ENCODE measurements at places on chromosomes 1 and 21.

- peak; percentile 58 for DNase-seq
Measured at GRCh38 chr1:62530516-62531154, 66.7 kb upstream of the ANGPTL3 start.

- DNase-seq = no peak
Measured at GRCh38 chr1:9912264-9912936, 2.3 kb upstream of the CTNNBIP1 start.

DNA sequence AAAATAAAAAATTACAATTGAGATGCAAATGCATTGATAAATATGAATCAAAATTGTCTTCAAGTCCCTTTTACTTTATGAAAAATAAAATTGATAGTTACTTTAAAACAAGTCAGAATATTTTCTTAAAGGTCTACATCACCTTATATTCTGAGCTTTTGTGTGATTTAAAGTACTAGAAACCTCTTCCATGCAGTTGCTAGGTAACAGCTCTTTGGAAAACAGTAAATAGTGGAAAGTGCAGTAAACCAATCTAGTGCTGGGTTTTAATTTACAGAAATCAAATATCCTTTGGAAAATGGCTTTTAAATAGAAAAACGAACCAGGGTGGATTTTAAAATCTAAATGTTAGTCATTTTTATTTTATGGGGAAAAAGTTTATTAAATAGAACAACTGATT, 227.9 kb downstream of the KCNT2 start:
- no peak for DNase-seq

GRCh38 chr21:26539566-26539965, 33.5 kb downstream of the CYYR1 start:
- no peak for DNase-seq

DNA sequence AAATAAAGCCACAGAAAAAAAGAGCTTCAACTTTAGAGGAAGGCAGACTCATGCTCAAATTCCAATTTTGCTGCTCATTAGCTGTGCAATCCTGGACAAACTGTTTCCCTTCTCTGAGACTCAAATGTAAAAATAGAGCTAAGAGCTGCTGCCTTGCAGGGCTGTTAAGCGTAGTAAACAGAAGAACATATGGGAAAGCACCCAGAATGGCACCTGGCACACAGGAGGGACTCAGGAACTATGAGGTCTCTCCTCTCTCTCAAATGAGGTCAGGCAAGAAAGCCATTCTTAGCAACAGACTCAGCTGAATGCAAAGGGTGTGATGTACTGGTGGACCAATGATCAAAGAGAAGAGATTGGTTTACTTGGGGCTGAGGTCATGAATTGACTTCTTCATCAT, 61.3 kb downstream of the TRABD2B start:
- no peak for DNase-seq

DNA sequence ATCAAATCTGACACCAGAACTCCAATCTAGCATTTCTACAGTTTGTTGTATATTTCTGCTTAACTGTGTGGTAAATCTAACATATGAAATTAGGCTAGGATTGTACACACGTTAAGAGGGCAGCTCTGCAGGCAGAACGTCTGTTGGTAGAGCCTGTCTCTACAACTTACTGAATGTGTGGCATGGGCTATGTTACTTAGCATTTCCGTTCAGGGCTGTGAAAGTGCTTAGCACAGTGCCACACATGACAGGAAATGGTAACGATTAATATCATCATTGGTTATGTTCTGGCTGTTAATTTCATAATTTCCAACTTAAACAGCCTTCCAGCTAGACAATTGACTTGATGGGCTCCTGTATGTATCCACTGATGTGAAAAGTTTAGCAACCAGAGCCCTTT, 9.6 kb upstream of the C8B start:
- DNase-seq = no peak

- DNase-seq = no peak
Measured at GRCh38 chr1:230609208-230609607, 33.1 kb upstream of the COG2 start.

- DNase-seq = no peak
Measured at GRCh38 chr21:41833497-41834115, 45.5 kb downstream of the PRDM15 start.

DNA sequence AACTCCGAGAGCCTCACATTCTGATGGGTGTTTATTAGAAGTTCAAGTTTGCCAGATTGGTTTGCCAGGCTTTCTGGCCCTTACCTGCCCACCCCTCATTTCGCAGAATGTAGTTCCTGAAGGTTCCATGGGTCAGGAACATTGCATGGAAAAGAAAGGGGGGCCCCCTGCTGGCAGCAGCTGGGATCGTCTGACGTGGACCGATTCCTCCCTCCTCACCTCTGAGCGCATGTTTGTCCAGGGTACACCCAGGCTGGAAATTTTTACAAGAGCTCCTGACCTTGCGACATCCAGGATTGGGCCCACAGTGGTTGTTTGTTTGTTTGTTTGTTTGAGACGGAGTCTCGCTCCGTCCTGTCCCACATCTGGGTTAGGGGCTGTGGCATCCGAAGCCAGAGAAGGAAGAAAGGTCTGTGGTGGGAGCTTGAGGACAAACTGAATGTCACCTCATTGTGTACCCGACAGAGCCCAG, 126.0 kb upstream of the TMEM51 start:
- peak; percentile 57 for DNase-seq

- no peak for DNase-seq
Measured at GRCh38 chr1:204564835-204565234, 48.6 kb downstream of the MDM4 start.

GRCh38 chr21:42413500-42413899, 9.8 kb downstream of the UBASH3A start:
- DNase-seq = no peak

DNA sequence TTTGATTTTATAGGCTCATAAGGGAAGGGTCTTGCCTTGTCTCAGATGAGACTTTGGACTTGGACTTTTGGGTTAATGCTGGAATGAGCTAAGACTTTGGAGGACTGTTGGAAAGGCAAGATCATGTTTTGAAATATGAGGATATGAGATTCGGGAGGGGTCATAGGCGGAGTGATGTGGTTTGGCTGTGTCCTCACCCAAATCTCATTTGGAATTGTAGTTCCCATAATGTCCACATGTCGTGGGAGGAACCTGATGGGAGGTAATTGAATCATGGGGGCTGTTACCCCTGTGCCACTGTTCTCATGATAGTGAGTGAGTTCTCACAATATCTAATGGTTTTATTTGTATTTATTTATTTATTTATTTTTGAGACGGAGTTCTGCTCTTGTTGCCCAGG, 6.9 kb upstream of the CSDE1 start:
- DNase-seq = no peak

- no peak for DNase-seq
Measured at GRCh38 chr1:115330480-115331013, 7.5 kb downstream of the NGF start.

GRCh38 chr1:17434016-17434415, 5.5 kb downstream of the RCC2 start:
- DNase-seq = no peak

- no peak for DNase-seq
Measured at GRCh38 chr1:75132812-75133619, 1.2 kb upstream of the LHX8 start.

DNA sequence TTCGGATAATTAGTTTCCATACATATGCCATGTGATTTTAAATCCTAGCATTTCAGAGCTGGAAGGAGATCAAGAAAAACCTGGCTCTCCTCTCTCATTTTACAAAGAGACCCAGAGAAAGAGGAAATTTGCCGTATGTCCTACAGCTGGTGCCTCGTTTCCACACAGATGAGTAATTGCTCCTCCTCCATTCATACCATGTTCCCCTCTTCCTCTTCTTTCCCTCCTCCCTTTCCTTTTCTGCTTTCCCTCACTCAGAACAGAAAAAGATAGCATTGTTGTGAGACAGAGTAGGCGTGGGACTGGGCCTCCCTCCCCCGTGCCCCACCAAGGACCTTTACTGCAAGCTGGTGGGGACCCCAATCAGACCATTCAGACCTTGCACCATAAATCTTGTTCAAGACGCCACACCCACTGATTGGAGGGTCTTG, 13.7 kb upstream of the SLC44A3 start:
- DNase-seq = no peak
